NCI-H1092 (cell line): ENCODE measurements at places on chromosomes 11 and 22.

DNA sequence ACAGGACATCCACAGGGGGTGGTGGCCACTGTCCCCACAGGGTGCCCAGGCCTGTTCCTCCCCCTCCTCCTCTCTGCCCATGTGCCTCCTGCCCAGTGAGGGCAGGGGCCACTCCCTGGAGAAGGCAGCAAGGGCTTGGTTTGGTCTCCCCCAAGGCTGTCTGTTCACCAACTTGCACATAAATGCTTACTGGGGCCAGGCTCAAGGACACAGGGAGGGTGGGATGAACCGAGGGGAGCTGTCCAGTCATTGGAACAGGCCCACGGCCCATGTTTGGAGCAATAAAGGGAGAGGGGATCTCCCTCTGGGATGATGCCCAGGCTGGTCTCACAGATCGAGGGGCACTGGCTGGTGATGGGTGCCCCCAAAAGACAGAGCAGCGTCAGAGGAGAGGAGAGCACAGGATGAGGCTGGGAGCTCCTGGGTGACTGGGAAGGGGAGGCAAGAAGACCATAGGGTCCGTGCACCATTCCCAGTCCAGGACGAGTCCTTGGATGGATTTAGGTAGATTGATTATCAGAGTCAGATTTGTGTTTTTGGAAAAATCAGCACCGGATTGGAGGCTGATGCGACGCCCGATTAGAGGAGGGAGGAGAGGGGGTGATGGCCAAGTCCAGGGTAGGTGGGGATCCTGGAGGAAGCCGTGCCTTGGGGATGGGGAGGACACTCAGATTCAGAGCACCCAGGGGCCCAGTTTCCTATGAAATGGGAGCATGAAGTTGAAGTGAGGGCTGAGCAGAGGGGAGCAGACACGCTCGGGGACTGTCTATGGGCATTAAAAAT, 1.1 kb downstream of the IGLL5 start:
- no peak for DNase-seq

GRCh38 chr11:8218840-8219239, 44.8 kb downstream of the LMO1 start:
- no peak for DNase-seq

DNA sequence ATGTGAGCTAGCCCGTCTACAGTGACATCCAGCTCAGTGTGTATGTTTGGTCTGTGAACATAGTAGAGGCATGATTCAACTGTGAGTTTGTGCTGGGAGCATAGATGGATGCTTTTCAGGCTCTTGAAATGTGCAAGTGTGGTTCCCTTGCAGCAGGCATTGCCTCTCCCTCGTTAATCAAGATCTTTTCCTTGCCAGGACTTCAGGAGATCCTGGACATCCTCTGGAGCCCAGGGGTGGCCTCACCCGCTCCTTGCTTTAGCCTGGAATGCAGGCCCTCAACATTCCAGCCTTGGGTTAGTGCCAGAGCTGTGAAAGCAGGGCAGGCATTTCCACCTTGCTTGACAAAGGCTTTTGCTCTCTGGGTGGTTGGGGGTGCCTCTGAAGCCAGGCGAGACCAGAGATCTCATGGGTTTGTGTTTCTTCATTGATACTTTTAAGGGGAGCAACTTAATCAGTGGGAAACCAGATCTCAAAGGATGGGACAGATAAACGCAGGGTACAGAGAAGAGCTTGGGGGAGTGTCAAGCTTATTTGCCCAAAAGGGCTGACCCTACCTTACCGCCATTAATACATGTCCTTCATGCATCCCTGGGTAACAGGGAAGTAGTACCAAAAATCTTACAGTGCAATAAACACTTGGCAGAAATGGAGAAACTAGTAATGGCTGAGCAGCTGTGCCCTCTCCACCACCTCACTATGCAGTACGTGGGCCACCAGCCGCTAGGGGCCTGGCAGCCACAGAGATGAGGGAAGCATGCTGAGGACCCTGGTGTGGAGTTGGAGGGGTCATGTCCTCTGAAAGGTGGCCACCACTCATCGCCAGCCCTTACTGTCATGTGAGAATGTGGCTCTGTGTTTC, 72.1 kb downstream of the PTPRJ start:
- DNase-seq = no peak

DNA sequence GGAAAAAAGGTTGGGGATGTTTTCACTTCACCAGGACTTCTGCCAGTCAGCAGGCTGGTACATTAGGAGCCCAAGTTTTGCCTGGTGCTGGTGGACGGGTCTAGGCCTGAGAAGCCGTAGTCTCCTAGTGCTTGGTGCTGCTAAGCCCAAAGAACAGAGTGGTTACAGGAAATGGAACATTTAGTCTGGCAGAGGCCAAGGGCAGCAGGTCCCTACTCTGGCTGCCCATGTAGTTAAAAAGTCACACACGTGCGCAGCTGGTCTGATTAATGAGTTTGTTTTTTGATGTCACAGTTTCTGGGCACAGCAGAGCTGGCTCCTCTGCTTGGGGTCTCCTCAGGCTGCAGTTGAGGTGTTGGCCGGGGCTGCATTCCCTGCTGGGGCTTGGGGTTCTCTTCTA, 20.6 kb downstream of the BCR start:
- no peak for DNase-seq

DNA sequence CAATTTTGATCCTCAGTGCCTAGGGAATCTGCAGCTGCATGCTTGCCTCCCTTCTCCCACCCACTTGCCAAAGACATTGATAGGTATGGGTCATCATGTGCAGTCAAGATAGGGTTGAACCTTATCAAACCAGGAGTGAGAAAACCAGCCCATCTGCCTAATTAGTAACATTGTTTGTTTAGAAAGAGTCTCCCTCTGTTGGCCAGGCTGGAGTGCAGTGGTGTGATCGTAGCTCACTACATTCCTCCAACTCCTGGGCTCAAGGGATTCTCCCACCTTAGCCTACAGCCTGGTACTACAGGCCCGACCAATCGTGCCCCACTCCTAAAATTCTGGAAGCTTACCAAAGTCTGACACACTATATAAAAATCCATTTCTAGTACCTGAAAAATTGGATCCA, 4.6 kb downstream of the C11orf71 start:
- DNase-seq = no peak

DNA sequence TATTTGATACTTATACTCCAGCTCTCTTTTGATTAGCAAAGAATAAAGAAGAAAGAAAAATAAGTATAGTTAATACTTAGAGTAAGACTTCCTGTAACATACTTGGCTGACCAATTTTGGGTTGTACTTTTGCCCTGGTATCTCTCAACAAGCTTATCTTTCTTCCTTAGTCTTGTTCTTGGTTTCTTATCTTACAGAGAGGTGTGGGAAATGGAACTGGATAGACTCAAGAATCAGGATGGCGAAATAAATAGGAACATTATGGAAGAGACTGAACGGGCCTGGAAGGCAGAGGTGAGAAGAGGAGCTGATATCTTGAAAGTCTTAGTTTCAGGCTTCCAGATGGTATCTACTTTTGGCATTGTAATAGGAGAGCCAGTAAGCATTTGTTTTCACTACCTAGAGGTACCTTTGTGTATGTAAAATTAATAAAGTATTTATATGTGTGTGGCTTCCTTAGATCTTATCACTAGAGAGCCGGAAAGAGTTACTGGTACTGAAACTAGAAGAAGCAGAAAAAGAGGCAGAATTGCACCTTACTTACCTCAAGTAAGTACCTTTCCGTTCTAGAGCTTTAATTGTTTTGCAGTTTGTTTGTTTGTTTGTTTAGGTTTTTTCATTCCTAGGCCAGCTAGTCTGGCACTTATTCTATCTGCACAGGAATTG, 11.3 kb upstream of the BACE1-AS start:
- no peak for DNase-seq

DNA sequence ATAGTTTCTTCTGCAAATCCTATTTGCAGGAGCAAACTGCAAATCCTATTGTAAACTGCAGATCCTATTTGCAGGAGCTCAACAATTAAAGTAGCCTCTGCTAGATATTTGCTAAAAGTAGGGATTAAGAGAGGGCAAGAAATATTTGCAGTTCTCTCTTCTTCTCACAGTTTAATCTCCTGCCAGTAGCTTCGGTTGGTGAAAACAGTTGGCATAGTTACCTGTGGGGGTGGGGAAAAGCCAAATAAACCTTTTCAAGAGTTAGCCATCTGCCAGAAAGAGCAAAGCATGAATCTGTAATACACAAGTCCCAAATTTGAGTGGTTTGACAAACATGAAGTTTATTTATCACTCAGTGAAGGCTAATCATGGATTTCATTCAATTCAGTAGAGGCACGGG, 942.5 kb downstream of the JRKL start:
- DNase-seq = peak; percentile 12

GRCh38 chr11:640021-640706, 3.1 kb downstream of the DRD4 start:
- DNase-seq = no peak

DNA sequence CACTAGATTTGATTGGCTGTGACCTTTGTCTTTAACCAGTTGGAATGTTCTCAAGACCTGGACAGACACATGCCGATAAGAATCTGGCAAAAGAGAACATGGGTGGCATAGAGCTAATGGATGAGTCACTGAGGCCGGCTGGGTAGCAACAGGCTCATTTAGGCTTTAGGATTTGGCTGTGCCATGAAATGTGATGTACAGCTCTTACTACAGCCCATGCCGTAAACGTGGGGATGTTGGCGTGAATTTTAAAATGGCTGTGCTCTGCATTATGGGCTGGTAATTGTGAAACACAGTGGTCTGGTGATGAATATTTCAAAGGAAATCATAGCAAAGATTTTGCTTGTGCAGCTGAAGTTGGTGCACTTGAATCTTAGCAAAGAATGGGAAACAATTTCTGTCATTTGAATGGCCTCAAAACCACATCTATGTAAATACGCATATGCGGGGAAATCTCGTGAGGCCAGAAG, 332.4 kb downstream of the TBC1D22A start:
- no peak for DNase-seq

DNA sequence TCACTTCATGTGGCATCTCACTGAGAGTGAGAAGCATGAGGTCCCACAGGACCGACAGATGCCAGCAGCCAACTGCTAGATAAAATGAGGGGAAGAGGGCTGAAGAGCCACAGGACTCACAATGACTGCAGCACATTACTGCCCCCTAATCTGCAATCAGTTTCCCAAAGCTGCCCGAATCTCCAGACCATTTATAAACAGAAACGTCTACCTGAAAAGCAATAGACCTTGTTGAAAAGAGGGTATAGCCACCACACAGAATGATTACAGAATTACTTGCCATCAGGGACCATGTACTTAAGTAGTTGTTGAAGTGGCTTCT, 12.4 kb upstream of the TEF start:
- no peak for DNase-seq
